ENCODE measurements at places on chromosomes 16 and 17.

- DNase-seq: no peak
These were observed 25.1 kb downstream of the TRARG1 start for GRCh38 chr17:1304522-1304921.

DNA sequence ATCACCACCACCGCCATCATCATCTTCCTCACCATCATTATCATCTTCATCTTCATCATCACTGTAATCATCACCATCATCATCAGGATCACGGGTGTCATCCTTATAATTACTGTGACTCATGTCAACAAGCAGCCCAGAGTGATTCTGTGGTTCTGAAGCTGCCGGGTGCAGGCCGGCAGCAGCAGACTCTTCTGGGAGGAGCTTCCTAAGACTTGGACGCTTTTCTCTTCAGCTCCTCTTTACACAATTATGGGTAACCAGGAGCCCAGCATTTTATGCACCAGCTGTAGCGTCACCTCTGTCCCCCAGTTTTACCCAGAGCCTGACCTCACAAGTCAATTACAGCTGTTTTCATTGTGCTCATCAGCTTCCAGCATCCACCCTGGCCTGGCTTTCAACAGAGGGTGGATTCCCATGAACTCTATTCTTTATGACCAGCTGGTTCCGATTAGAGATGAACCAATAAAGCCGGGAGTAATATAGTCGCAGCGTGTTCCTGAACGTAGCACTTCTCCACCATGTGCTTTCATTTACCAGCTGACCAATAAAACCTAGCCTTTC is 275.8 kb downstream of the FOXL1 start:
- no peak for DNase-seq

DNA sequence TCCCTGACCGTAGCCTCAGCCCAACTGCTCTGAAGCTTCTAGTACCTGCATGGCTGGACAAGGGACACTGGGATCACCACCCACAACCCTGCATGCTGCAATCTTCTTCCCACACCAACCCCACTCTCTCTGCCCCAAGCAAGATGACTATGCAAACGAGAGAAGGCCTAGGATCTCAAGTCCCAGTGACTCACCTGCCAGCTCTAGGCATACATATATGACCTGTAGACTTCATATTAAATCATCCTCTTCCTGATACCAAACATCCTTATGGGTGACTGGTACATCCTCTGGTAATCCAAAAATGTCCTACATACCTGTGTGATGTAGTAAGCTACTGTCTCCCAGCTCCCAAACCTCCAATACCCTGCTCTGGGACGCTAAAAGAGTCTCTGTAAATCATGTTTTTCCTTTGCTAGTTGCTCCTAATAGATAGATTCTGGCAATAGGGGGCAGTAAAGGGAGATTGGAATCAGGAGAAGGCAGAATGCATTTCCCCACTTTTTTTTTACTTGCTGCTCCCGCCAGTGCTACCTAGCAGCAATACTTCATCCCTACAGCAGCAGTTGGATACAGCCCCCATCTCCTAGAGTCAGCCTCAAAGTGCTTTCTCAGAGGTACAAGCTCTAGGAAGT is 43.4 kb upstream of the SOX9 start:
- DNase-seq: no peak

DNA sequence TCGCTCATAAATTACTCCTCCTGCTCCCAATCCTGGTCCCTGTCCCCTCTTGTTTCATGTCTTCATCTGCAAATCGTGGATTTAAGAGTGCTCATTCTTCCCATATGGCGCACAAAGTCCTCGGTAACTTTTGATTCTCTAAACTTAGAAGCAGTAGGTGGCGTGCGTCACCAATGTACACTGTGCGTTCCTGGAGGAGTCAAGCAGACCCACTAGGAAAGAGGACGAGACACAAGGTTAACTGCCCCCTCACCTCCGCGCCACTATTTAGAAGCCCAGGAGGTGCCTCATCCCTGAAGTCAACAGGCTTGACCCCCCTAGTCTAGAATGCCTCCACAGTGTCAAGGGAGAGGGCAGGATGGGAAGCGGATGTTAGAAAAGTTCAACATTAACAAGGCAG is 2.9 kb downstream of the SLC13A5 start:
- no peak for DNase-seq

GRCh38 chr16:31016018-31016417 is 5.6 kb upstream of the STX1B start:
- DNase-seq: no peak
